ENCODE measurements at places on chromosomes 2 and 18. TPM values are rescaled to one million over a fixed set of nuclear protein-coding genes. Genes with fewer than 3 reads are reported as not detected.

ASB18 gene
- not detected for total RNA-seq

BCL11A gene
- 0.14 TPM for total RNA-seq

HAAO gene
- 0.46 TPM for total RNA-seq

PAX8 gene
- total RNA-seq = 0.14 TPM

FIGN gene
- 0.65 TPM for total RNA-seq

ZSWIM2 gene
- total RNA-seq = 0.09 TPM

CYP1B1 gene
- total RNA-seq = 23.0 TPM

MROH2A gene
- total RNA-seq = under 0.01 TPM

CYP27C1 gene
- 0.18 TPM for total RNA-seq

CCDC102B gene
- total RNA-seq = 45.7 TPM

POTEC gene
- under 0.01 TPM for total RNA-seq

CD8B gene
- total RNA-seq = not detected

PSMA8 gene
- not detected for total RNA-seq

PLA2R1 gene
- total RNA-seq = 10.0 TPM

Data from smooth muscle cell of bladder (primary cell).